ENCODE measurements at places on chromosomes 13 and 19.

DNA sequence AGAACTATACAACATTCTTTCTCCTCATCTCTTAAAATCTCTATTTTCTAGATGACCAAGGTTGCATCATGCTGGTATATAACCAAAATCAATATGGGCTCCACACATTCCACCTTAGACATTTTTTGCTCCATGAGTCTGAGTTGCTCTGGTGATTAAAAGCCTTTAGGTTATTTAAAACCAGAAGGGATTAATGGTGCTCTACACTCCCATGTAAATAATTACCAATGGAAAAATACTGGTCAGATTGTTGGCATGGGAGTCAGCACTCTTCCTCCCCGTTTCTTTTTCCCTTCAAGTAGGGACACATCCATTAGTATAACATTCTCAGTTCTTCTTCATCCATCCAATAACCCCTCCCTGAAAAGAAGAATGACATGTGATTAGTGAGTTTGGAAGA is 747.7 kb downstream of the PCDH17 start:
- no peak for DNase-seq

- no peak for DNase-seq
Measured at GRCh38 chr19:15234431-15235130, 2.3 kb upstream of the EPHX3 start.

DNA sequence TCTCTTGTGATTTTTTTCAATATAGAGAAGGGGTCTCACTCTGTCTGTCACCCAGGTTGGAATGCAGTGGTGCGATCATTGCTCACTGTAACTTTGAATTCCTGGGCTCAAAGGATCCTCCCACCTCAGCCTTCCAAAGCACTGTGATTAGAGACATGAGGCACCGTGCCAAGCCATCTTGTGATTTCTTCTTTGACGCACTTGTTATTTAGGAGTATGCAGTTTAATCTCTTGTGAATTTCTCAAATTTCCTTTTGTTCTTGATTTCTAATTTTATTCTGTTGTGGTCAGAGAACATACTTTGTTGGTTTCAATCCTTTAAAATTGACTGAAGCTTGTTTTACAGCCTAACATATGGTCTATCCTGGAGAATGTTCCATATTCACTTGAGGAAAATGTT is 14.5 kb downstream of the IPO5 start:
- DNase-seq = no peak

DNA sequence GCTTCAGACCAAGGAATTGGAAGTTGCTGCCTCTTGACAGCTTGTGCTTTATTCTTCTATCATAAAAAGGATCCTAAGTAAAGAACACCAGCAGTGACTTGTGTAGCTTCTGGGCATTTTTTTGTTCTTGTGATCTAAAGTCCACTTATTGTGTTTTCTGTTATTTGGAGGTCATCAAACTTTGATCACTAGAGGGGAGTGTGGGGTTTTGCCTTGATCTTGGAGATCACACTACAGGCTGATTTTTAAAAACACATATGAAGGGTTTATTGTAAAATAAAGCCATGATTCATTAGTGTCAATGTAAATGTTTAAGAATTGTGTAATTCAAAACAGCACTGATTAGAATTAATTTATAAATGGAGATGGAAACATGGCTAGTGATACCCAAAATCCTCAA is 328.7 kb upstream of the EDNRB start:
- DNase-seq = no peak

DNA sequence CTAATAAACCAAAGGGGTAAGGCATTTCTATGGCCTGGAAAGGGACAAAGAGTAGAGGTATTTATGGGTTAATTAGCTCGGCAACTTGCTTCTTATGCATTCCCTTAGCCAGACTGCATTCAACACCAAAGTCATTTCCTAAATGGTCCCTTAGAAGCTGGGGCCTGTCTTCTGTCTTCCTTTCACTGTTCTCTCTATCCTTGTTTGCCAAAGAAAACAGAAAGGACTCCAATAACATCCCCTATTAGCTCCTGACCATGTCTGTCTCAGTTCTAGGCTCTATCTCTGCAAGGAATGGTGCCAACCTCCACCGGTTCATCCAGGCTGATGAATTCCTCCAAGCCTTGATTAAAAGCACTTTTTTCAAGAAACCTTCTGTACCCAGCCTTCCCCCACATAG is 123.5 kb downstream of the KCTD12 start:
- DNase-seq = no peak

Data from HEK293T (cell line).